Stimulated activated naive CD4-positive, alpha-beta T cell (primary cell): ENCODE measurements at places on chromosomes 1 and 21.

DNA sequence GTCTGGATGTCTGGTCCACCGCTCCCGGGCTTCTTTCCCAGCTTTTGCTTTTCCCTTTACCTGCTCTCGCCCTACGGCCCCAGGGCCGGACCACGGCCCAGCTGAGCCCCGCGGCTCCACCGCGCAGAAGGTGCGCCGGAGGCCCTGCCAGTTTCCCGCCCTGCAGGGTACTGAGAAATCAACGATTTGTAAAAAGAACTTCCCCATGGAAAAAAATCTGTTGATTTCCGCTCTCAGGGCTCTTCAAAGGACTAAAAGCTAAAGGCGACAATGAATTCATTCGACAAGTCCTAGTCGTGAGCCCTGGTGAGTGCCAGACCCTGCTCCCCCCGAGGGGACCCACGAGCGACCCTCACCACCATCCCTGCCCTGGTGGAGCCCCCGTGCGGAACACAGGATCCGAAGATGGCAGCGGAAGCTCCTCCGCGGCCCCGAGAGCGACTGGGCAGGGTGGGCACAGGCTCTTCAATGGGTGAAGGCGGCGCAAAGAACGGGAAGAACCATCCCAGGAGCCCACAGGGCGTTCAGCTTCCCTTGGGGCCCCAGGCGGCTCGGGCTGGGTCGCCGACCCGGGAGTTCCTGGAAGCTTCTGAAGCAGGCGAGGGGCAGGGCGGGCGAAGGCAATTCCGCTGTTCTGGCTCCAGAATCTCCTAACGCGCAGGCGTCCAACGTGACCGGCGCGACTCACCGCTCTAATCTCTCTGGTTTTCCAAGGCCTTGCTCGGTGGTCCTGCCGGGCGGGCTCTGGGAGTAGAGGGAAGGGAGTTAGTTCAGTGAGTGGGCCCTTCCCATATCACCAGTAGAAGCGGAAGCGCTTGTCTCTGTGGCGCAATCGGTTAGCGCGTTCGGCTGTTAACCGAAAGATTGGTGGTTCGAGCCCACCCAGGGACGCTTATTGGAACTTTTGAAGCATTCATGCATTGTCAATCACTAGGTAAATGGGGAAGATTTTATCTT is 6.6 kb upstream of the RNU1-2 start:
- DNase-seq: peak; percentile 77

GRCh38 chr1:99681583-99681982 is 35.7 kb downstream of the PALMD start:
- DNase-seq: no peak

DNA sequence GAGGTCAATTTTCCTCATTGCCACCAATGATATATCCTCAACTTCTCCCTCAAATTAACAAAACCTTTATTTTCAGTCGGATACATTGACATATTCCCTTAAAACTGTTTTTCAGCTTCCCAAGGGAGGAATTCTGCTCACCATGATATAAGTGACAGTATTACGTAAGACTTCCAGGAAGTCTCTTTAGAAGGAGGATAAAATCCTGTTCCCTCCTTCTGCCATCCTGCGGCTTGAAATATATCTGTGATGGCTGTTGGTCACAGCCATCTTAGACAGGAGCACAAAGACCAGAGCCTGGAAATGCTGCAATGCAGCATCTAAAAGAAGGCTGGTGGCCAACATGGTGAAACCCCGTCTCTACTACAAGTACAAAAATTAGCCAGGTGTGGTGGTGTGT is 270.4 kb downstream of the GPATCH2 start:
- DNase-seq: no peak

- DNase-seq: no peak
Observed at GRCh38 chr1:232176222-232176621, 453.7 kb downstream of the SIPA1L2 start.

DNA sequence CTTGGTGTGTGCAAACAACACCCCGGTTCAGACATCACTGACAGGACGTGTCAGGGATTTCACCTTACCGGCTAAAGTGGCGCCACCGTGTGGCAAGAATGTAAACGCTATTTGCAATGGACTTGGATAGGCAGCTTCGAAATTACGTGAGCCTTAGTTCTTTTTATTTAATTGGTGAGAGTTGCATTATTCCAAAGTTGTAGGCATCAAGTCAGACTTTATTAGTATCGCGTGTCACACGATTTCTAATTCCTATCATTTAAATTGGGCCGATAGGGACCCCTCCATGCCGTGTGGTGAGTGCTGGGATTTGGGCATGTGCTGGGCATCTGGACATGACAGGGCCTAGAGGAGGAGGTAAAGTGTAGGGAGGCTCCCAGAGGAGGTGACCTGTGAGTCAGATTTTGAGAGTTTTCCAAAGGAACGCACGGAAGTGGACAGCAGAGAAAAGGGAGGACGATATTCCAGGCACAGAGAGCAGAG is 14.5 kb upstream of the CPT2 start:
- DNase-seq: peak; percentile 71

GRCh38 chr1:103348136-103348535 is 177.4 kb upstream of the RNPC3 start:
- no peak for DNase-seq

- no peak for DNase-seq
Observed at GRCh38 chr1:25096307-25097150, 135.8 kb downstream of the SYF2 start.

DNA sequence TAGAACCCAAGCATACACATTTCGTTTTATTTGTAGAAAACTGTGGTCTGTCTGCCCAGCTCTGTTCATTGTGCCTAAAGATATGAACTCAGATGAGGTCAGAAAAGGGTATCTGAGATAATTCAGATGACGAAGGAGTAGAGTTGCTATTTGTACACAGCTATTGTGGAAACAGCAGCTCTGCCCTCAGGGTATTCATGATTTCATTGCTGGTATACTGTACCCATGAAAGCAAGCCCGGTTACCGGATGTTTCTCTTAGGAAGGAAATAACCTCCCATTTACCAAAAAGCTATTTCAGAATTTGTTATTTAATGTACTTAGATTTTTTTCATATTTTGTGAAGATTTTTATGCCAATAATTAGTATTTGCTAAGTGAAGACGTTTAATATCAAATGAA is 37.8 kb downstream of the SMAP2 start:
- DNase-seq: no peak

DNA sequence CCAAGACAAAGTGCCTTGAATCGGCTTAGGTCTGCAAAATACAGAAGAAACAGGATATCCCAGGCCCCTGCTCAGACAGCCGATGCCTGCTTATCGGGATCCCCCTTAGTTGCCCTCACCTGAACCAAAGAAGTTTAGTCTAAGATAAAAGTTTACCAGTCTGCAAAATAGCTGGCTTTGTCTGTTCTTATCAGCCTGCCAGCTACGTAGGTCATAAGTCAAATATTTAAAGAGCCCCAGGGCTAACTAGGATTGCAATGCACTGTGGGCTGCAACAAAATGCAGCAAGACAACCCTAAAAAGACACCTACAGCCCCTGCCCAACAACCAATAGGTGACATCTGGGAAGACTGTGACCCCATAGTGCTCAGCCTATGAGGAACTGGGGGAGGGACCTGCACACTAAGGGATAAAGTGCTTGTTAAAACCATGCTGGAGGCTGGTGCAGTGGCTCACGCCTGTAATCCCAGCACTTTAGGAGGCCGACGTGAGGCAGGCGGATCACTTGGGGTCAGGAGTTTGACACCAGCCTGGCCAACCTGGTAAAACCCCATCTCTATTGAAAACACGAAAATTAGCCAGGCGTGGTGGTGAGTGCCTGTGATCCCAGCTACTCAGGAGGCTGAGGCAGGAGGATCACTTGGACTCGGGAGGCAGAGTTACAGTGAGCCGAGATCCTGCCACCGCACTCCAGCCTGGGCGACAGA is 27.4 kb downstream of the LRRC3 start:
- no peak for DNase-seq

DNA sequence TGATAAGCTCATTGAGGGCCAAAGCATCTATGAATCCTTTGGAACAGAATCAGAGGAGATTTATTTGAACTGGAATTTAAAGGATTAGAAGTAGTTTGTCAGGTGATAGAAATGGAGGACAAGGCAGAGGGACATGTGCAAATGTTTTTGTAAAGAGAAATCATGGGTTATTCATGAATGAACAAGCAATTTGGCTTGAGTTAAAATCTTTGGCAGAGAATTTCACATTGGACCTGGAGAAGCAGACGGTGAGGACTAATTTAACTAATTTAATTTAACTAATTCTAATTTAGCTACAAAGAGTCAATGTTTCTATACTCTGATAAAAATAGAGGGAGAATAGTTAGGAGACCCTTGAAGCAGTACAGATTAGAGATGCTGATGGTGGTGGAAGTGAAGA is 36.3 kb downstream of the SNX7 start:
- DNase-seq: no peak

DNA sequence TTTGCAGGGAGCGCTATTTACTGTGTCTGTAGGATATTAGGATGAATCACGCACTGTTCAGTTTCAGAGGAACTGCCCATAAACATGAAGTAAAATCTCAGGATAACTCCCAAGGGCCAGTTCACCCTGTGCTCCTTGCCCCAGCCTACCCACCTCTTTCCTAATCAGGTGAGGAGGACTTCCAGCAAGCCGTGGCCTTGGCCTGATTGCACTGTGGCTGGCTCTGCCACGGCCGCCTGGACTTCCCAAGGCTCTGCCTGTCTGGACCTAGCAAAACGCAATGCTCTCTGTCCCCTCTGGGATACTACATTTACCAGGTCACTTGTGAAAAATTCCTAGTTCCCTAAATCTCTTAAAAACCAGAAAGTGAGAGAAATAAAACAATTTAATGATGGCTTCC is 7.4 kb upstream of the ASCL5 start:
- DNase-seq: no peak

DNA sequence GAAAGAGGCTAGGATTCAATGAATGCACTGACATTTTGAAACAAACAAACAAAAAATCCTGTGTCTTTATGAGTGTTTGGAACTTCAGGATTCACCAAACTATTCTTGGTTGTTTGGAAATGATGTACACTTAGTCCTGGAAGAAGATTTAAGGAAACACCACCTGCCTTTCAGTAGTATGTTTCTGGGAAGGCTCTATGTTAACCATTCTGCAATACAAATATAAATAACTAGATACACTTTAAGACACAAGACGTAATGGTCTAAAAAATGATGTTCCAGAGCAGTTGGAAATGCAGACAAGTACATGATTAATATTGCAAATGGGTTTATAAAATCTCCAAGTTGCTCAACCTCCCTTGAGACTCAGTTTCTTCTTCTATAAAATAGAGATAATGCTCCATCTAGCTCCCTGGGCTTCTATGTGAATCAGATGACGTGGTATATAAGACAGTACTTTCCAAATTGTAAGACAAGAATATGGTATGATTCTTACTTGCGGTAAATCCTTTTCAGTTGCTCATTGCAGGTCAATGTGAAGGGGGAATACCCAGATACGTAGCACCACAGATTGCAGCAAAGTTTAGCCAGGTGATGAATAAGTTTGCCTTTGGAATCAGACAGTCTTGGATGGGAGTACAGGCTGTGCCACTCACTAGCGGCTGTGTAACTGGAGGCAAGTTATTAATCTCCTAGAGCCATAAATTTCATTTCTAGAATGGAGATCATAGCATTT is 224.8 kb upstream of the SGIP1 start:
- DNase-seq: no peak

DNA sequence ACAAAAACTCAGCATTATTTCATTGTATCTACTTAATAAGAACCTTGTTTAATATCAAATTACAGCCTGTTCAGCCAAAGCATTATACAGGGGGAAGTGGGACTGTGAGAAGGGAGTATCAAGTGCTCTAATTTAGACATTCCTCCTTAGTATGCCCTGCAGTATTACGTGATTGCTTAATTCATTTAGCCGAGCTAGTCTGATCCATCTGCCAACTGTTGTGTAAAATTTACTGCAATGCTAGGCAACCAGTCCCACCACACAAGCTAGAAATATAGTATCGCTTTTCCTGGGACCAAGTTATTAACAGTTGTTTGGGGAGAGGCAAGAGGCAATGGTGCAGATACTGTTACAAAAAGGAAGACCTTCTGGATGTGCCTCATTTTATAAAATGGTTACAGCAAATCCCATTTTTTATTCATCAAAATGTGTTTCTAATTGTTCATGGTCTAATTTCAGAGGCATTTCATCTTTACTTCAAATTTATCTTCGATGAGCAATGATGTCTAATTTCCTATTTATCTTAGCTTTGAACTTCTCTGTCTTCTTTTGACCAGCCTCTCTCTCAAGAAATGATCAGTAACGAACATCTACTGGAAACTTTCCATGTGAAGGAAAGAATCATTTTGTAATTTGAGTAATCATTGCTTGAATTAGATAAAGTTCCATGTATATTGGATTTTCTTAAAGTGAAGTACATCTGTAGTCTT is 283.3 kb downstream of the DUSP10 start:
- DNase-seq: no peak

DNA sequence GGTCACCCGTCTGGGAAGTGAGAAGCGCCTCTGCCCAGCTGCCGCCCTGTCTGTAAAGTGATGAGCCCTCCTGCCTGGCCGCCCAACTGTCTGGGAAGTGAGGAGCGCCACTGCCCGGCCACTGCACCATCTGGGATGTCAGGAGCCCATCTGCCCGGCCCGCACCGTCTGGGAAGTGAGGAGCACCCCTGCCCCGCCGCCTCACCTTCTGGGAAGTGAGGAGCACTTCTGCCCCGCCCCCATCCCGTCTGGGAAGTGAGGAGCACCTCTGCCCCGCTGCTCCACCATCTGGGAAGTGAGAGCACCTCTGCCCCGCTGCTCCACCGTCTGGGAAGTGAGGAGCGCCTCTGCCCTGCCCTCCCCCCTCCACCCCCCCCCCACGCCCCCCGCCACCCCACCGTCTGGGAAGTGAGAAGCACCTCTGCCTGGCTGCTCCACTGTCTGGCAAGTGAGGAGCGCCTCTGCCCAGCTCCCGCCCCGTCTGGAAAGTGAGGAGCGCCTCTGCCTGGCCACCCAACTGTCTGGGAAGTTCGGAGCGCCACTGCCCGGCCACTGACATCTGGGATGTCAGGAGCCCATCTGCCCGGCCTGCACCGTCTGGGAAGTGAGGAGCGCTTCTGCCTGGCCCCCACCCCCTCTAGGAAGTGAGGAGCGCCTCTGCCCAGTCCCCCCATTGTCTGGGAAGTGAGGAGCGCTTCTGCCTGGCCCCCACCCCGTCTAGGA is 4.5 kb upstream of the ZZZ3 start:
- DNase-seq: no peak

GRCh38 chr1:52911541-52911940 is 10.0 kb downstream of the ECHDC2 start:
- no peak for DNase-seq

DNA sequence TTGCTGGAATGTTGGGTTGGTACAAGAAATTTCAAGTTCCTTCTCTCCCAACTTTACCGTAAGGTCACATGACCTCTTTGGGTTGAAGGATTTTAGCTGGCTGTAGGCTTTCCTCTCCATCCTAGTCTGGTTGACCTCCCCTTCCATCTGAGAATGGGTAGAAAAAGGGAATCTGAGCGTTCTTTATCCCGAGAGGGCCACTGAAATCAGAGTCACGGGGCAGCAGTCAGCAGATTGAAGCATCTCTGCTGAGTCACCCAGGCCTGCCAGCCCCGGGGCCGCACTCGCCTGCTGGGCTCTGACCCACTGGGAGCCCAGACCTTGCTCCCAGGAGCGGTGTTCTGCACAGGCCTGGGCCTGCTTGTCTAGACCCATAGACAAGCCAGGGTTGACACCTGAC is 31.0 kb downstream of the TMCC2 start:
- DNase-seq: no peak

- no peak for DNase-seq
Observed at GRCh38 chr1:191857600-191857999, 300.7 kb upstream of the RGS18 start.
